Fibroblast of skin of scalp (primary cell): ENCODE measurements at places on chromosomes 7 and 10.

GRCh38 chr7:28862595-28863272, 95.4 kb downstream of the TRIL start:
- DNase-seq, result peak; percentile 41

DNA sequence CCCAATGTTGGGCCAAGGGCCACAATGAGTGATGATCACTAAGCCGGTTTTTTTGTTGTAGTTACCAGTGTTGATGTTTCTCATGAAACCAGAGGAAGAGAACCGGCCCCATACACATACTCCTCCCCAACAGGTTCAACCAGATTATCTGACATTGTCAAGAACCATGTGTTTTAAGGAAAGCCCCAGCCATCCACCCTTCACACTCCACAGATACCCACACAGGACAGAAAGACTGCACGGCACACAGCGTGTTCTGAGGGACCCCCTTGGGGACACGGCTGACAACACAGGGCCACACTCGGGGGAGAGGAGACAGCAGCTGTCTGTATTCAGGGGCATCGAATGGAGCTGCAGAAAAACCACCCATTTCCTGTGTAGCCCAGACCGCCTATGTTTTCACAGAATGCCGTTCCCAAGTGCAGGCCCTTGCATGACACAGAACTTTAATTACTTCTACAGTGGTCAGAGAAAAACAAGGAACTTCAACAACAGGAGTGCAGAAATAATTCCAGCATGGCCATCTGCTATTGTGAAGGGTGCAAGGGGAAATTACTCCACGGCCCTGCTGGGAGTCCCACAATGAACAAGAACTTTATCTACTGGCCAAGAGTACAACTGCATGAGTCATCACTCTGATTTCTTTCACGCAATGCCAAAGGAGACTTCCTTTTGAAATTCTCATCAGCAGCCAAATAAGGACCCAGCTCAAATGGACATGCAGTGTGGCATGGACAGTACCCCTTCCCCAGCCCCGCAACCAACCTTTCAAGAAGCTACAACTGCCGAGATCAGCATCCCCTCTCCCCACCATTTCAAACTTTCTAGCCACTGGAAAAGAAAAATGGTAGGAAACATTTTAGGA, 2.3 kb downstream of the KLF6 start:
- peak; percentile 95 for DNase-seq

DNA sequence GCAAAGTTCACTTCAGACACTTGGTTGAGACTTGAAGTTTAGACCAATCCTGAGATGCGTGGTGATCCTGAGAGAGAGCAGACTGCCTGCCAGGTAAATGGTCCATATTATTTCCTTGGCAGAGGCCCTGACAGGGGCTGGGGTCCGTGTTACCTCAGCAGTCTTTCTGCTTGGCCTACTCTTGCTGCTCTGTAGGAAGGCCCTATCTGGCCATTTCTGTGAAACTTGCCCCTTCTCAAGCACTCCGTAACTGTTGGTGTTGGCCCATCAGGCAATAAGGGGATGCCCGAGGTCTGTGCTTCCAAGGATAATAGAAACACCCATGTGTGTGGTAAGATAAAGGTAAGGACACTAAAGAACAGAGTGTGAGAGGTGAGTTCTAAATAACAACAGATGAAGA, 20.0 kb downstream of the LOXL4 start:
- no peak for DNase-seq

DNA sequence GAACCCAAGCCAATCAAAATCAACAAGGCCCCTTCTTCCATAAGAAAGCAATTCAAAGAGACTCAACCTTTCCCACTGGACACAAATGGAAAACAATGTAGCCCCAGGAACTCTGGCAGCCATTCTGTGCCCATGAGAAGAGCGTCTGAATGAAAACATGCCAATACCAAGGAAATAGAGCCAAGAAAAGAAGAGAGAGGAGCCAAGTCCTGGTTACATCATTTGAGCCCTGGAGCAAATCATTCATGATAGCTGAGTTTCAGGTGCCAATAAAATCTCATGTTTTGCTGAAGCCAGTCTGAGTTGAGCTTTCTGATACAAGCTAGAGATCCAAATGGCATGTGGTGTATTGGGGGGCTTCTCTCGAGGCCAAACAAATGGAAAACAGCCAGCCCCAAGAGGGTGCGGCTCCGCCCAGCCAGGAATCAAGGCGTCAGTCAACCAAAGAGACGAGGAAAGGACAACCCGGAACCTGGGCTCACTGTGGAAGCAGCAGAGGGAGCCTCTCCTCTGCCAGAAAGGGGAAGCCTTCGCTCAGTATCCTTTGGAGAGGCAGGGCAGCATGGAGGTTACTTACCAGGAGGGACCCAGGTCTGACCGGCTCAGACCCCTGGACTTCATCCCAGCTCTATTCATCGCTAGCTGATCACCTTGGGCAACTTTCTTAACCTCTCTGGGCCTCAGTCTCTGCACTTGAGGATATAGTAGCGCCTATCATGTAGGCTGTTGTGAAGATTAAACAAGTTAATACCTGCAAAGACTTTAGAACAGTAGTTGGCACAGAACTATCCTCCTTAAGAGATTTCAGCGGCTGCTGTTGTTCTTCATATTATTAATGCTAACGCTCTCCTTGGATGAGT, 61.8 kb downstream of the OAT start:
- no peak for DNase-seq

- no peak for DNase-seq
Observed at GRCh38 chr10:90977162-90977854, 56.4 kb upstream of the ANKRD1 start.
